ENCODE measurements at places on chromosomes 16 and 17. TPM values are rescaled to one million over a fixed set of nuclear protein-coding genes. Genes with fewer than 3 reads are reported as not detected.

DNA sequence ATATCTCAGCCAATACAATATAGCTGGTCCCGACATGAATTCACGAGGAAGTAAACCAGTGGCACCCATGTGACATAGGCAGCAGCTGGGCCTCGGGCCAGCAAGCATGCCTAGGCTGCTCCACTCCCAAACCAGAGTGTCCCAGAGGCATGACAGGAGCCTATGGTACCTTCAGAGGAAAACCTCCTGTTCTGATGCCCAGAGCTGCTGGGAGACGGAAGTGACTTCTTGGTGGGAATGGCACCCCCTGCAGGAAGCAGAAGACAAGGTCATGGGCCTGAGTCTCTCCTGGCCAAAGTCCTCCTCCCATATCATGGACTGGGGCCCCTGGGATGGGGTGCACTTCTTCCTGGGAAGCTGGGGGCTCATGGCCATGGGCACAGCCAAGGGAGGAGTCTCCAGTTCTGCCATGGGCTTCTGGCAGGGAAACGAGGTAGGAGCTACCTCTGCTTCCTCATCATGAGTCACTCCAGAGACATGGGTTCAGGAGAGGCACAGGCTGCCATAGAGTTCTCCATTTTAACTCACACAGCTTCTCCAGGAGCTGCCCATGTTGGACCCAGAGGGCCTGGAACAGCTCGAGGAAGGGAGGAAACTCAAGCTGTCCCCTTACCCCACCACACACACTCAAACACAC is 13.4 kb downstream of the FBF1 start:
- DNase-seq = no peak

- DNase-seq = no peak
These were observed 15.5 kb downstream of the ADGRG1 start for GRCh38 chr16:57643910-57644309.

GRCh38 chr16:9232102-9232770 is 140.8 kb downstream of the HAPSTR1 start:
- DNase-seq = no peak

DNA sequence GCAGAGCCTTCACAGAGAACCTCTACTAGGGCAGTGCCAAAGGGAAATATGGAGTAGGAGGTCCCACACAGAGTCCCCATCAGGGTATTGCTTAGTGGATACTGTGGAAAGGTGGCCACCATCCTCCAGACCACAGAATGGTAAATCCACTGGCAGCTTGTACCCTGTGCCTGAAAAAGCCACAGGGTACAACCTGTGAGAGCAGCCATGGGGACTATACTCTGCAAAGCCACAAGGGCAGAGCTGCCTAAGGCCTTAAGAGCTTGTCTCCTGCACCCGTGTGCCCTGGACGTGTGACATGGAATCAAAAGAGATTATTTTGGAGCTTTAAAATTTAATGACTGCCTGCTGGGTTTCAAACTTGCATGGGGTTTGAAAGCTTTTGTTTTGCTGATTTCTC is 118.0 kb upstream of the SEC14L1 start:
- DNase-seq = no peak

GRCh38 chr16:23998771-23999170 is 163.0 kb downstream of the PRKCB start:
- DNase-seq = no peak

GRCh38 chr17:75380750-75381149 is 24.7 kb downstream of the GRB2 start:
- no peak for DNase-seq

GRCh38 chr16:46427340-46428107 is 193.7 kb downstream of the SHCBP1 start:
- no peak for DNase-seq

GRCh38 chr16:48184681-48185080 is 28.9 kb upstream of the ABCC12 start:
- DNase-seq = no peak

DNA sequence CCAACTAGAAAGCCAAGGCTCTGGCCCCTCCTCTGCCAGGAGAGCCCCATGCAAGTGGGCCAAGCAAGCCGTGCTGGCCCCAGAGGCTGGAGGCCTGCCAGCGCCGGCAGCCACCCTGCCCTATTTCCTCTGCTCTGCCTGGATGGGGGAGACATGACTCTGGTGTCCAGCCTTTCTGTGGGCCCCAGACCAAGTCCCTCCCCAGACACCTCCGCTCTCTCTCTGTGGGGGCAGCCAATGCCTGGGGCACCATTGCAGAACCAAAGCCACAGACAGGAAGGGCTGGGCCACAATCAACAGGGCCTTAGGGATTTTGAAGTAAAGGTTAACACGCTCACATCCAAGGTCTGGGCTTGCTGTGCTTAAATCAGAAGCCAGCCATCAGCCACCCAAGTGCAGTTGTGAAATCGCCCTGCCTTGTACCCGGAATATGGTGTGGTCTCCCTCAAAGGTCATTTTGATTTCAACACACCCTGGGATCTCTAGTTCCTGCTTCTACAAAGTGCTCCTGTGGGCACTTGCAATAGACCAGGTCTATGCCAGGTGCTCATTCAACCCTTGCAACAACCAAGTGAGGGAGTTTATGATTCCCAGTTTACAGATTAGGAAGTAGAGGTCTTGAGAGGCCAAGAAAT is 63.5 kb upstream of the TEX2 start:
- peak; percentile 78 for DNase-seq

GRCh38 chr16:80536238-80536637 is 4.6 kb upstream of the DYNLRB2 start:
- no peak for DNase-seq

- DNase-seq = no peak
These were observed 18.3 kb downstream of the PIK3R5 start for GRCh38 chr17:8947201-8947600.

DNA sequence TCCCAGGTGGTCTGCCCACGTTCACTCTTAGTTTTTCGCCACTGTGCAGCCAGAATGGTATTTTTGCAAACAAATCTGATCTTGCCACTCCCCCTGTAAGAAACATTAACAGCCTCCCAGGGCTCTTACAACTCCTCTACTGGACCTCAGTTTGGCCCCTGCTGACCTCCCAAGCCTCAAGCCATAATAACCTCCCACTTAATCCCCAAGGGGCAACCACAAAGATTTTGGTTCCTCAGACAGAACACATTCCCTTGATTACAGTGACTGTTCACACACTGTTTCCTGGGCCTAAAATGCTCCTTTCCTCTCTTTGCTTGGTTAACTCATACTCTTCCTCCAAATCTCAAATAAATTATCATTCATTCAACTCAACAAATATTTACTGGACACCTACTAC is 21.5 kb upstream of the CD300E start:
- DNase-seq = no peak

DNA sequence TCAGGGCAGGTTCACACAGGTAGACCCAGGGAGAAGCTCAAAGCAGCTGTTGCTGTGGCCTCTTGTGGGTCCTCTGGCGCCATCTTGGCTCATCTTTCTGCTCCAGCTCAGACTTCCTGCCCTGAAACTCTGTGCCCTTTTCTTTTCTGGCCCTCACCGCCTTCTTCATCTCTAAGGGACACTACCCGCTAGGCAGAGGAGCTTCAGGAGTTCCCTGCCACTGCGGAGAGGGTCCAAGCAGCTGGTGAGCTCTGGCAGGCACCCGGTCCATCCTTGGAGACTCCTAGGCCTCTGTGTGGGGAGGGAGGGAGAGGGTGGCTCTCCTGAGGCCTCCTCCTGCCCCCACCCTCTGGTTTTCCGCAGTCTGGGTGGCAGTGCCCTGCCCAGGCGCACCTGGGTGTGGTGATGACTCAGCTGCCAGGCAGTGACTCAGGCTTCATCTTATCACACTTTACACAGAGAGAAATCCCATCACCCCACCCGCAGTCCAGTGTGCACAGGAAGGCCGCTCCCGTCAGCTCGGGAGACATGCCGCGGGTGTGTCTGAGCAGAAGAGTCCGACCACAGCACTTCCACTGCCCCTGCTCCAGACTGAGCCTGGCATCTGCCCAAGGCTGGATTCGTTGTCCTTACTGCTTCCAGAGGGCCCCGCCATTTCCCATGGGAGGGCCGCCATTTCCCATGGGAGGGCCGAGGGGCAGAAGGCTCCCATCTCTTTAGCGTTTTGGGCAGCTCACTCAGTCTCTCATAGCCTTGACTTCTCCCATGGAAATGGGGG is 7.3 kb downstream of the NT5C start:
- peak; percentile 100 for DNase-seq

- no peak for DNase-seq
These were observed 82.6 kb upstream of the GNAO1 start for GRCh38 chr16:56108724-56109123.

GRCh38 chr17:57889892-57890856 is 40.3 kb upstream of the MRPS23 start:
- peak; percentile 84 for DNase-seq

DNA sequence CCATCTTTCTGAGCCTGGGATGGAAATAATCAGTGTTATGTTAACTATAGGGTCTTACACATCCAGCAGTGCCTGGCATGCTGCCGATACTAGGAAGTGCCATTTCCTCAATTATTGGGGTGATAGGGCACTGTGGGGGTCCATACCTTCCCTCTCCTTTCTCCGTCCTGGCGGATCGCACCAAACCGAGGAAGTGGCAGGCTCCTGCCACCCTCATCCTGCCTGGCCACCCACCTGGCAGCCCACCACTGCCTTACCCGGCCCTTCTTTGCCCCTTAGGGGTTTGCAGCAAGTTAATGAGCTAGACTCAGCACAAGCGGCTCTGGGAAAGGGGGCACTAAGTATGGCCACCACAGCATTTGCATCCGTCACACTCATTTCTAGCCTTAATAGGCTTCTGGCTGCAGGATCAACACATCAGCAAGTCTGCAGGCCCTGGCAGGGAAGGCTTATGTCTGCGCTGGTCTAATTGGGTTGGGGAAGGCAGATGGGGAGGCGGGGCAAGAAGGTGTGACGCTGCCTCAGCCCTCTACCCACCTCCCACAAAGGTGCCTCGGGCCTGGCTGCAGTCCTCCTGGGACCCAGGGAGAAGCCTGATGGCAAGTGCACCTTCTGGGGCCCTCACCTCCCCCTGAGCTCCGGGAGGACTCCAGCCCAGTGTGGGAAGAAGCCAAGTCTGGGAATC is 28.6 kb downstream of the DCAKD start:
- no peak for DNase-seq

- DNase-seq = no peak
These were observed 36.3 kb upstream of the CDH1 start for GRCh38 chr16:68700831-68701230.

GRCh38 chr17:51071556-51071955 is 49.1 kb downstream of the SPAG9 start:
- DNase-seq = no peak

GRCh38 chr16:11585460-11586377 is 1.0 kb downstream of the LITAF start:
- no peak for DNase-seq

DNA sequence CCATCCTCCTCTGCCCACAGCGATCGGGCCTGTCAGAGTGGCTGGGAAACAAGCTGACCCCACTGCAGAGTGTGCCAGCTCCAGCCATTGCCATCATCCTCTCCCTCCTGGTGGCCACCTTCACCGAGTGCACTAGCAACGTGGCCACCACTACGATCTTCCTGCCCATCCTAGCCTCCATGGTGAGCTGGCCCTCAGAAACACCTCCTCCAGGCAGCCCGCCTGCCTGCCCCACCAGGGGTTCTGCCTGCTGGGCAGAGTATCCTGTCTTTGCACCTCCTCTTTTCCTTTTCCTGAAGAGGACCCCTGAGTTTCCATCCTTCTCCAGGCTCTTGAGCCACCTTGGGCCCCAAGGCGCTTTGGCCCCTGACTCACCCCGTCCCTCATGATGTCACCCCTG is 10.5 kb upstream of the FOXN1 start:
- no peak for DNase-seq

DNA sequence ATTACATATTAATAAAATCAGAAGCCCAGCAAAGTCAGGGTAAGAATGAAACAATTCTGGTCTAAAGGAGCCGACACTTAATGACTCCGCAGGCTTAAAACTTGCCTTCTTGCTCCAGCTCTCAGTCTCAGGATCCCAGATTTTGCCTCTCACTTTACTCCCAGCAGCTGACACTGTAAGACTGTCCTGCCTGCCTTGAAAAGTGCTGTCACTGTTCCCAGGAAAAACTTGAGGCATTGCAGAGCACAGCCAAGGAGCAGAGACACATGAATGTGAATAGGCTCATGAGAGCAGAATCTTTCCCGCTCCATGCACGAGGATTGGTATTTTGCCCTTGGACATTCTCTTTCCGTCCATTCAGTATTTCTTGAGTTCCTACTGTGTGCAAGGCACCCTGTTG is 457.6 kb upstream of the ZFHX3 start:
- no peak for DNase-seq

DNA sequence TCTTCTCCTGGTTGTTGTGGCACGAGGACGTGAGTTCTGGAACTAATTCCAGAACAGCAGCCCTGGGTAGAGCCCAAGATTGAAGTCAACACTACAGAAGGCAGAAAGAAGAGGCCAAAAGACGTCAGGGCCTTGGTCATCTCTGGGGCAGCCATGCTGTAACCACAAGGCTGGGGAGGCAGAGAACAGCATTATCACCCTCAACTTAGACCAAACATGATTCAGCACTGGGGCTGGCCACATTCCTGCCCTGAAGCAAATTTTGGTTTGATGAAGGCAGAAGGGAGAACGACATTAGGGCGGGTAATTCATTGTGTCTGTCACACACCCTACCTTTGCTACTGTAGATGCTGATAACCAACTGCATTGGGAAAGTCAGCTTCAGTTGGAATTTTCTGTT is 9.7 kb upstream of the ALOX15B start:
- no peak for DNase-seq

DNA sequence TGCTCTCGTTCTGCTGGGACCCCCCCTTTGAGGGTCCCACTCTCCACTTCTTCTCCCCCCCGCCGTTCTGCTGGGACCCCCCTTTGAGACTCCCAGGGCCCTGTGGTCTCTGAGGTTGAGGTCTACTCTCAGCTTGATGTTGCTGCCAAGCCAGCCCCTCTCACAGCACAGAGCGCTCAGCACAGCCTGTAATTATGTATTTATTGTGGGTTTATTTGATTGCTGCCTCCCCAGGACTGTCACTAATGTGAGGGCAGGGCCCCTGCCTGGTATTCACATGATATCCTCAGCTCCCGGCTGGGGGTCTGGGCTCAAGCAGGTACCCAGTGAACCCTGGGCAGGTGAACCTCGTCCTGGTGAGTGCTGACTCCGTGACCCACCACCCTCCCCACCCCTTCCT is 35.4 kb downstream of the ACTG1 start:
- no peak for DNase-seq

DNA sequence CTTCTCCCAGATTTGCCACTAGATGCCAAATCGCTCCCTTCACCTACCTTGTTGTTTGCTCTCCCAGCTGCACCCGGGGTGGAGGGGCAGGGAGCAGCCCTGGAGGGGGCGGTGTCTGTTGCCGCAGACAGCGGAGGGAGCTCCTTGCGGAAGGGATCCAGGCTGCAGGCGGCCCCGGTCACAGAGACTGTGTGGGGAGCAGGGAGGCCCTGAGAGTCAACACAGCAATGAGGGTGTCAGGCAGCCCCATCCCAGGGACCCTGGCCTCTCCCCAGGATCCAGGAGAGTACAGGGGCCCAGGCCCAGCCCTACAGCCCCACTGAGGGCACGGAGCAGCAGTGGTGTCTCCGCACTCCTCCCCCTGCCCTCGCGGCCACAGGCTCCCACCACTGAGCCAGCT is 50.5 kb upstream of the CHMP6 start:
- DNase-seq = no peak

- no peak for DNase-seq
These were observed 7.8 kb downstream of the NR1D1 start for GRCh38 chr17:40092581-40092980.

USP43 gene
- total RNA-seq = 0.84 TPM

GLIS2 gene
- total RNA-seq = 2.8 TPM

CCT6B gene
- 0.10 TPM for total RNA-seq

COX6A2 gene
- not detected for total RNA-seq

PERCC1 gene
- not detected for total RNA-seq

MYH3 gene
- total RNA-seq = 0.66 TPM

SOCS1 gene
- 2.3 TPM for total RNA-seq

DCTN5 gene
- 49.9 TPM for total RNA-seq

SLC6A4 gene
- not detected for total RNA-seq

SPATA32 gene
- total RNA-seq = not detected

KIF2B gene
- 0.17 TPM for total RNA-seq

Measured in HT1080 (cell line).